ENCODE measurements at places on chromosomes 5 and 9. TPM values are rescaled to one million over a fixed set of nuclear protein-coding genes. Genes with fewer than 3 reads are reported as not detected.

GRCh38 chr9:12956261-12956660 is 181.4 kb downstream of the LURAP1L start:
- H3K36me3 ChIP-seq, result no peaks in the 10 kb centered on the region
- H3K27ac ChIP-seq, result no peak overlapping the region
- no peak for DNase-seq
- H3K4me1 ChIP-seq, result no peaks in the 10 kb centered on the region

GRCh38 chr9:101119206-101119819 is 90.8 kb downstream of the PLPPR1 start:
- peak; percentile 11 for DNase-seq
- no peak overlapping the region for H3K4me3 ChIP-seq
- H3K27ac ChIP-seq, result no peak overlapping the region

GRCh38 chr9:84383178-84383577 is 42.6 kb upstream of the SLC28A3 start:
- H3K36me3 ChIP-seq, result no peaks in the 10 kb centered on the region
- no peak overlapping the region for H3K27ac ChIP-seq
- no peaks in the 10 kb centered on the region for H3K27me3 ChIP-seq

GRCh38 chr5:820245-820644 is 30.5 kb downstream of the ZDHHC11 start:
- H3K27ac ChIP-seq, result no peak overlapping the region
- H3K27me3 ChIP-seq, result no peaks in the 10 kb centered on the region
- no peak overlapping the region for H3K4me3 ChIP-seq
- H3K36me3 ChIP-seq, result no peaks in the 10 kb centered on the region
- DNase-seq, result no peak

RCL1 gene
- 16.8 TPM for total RNA-seq

GRCh38 chr5:10566543-10567068 is 2.7 kb downstream of the ANKRD33B start:
- H3K4me1 ChIP-seq, result peaks cover 22% of the 10 kb centered on the region
- no peak overlapping the region for H3K27ac ChIP-seq
- H3K36me3 ChIP-seq, result no peaks in the 10 kb centered on the region
- H3K4me3 ChIP-seq, result no peak overlapping the region

GRCh38 chr9:72509635-72510034 is 11.8 kb upstream of the TMC1 start:
- no peak overlapping the region for H3K4me3 ChIP-seq
- H3K4me1 ChIP-seq, result peaks cover 3% of the 10 kb centered on the region
- DNase-seq, result no peak
- no peaks in the 10 kb centered on the region for H3K27me3 ChIP-seq
- no peaks in the 10 kb centered on the region for H3K36me3 ChIP-seq

DNA sequence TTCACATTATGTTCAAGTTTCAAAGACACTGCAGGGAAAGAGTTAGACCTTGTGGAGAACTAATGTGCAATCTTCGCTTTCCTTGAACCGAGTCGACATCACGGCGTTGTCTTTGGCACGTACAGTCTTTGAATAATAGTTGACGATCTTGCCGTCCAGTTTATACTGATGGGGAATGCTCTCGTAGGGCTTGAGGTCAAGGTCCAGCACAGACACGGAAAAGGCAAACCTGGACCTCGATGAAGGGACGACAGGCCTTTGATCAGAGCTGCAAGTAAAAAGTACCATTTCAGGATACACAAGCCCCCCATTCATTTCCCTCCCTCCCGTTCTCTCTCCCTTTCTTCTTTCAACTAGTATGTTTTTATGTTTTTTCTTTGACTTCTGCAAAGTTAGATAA is 54.1 kb downstream of the IPPK start:
- H3K36me3 ChIP-seq, result no peaks in the 10 kb centered on the region
- no peaks in the 10 kb centered on the region for H3K27me3 ChIP-seq
- no peak overlapping the region for H3K27ac ChIP-seq
- no peak overlapping the region for H3K4me3 ChIP-seq

DNA sequence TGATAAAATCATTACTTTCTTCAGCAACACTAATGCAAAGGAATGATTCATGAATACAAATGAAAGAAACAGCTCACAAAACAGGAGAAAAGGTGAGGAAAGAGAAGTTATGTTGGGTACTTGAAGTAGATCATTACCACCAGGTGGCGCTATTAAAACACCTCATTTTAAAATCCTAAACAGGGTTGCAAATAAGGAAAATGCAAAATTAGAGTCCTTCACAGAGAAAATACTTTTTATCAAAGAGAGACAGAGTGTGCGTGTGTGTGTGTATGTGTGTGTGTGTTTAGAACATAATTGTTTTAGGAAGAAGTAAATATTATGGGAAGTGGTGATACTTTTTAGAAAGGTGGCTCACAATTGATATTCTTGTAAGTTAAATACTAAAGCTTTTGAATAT is 49.5 kb upstream of the CD180 start:
- no peaks in the 10 kb centered on the region for H3K27me3 ChIP-seq
- no peak overlapping the region for H3K4me3 ChIP-seq
- peaks cover 31% of the 10 kb centered on the region for H3K4me1 ChIP-seq
- no peak for DNase-seq
- peak overlapping the region; percentile 34 for H3K27ac ChIP-seq

DNA sequence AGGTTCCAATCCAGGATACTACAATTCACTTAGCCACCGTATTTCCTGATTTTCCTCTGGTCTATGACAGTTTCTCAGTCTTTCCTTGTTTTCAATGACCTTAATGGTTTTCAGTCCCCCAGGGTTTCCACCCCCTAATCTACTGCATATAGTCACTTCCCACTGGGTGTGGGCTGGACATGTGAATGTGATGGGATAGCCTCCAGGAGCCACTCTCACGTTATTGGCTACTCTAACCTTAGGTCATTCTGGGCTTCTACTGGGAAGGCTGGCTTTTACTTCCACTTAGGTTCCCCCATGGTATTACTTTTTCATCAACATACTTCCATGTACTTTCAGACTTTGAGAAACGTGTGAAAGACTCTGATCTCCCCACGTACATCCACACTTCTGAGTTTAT is 46.5 kb downstream of the ISOC1 start:
- H3K4me1 ChIP-seq, result no peaks in the 10 kb centered on the region
- H3K27ac ChIP-seq, result no peak overlapping the region
- no peak for DNase-seq
- H3K27me3 ChIP-seq, result no peaks in the 10 kb centered on the region
- no peak overlapping the region for H3K4me3 ChIP-seq

DNA sequence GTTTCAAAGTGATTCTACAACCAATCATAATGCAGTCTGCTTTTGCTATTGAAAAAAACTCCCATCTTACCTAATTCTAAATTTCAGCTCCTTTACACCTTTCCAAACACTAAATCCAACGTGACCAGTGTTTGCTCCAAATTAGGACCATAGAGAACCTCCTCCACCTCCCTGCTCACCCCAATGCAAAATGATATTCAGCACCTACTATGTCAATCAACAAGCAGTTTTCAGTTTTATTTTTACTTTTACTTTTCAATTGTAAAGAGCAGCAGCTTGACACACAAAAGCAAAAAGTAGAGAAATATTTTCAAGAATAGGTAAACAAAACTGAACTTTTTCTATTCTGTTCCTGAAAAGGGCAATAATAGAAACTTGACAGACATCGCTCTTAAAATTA is 3.4 kb downstream of the FAM13B start:
- no peak overlapping the region for H3K4me3 ChIP-seq
- no peaks in the 10 kb centered on the region for H3K36me3 ChIP-seq
- H3K27me3 ChIP-seq, result no peaks in the 10 kb centered on the region
- no peak for DNase-seq
- H3K4me1 ChIP-seq, result peaks cover 25% of the 10 kb centered on the region

DNA sequence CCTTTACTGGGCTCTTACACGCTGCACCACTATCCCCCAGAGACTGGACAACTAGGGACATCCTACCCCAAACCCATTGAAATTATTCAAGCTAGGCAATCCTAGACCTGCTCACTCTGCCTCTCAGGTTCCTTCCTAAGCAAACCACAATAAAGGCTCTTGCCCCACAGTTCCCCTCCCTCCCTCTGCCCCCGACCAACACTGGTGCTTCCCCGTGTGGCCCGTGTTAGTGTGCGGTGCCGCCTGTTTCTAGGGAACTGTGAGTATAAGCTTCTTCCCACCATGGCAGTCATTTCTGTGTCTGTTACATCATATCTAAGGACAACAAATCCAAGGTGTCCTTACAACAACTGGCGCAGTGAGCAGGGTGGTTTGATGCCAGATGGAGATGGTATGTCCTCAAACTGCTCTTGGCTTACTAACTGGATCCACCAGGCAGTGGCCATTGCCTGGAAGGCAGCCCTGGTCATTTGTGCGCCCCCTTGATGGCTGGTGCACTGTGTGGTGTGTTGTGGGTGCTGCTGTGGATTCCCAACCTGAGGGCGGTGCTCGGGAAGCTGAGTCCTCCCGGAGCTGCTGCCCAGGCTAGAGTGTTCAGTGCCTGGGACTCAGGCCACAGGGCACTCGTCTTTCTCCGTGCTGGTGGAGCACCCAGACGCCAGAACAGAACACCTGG is 8.4 kb upstream of the MXD3 start:
- H3K4me3 ChIP-seq, result no peak overlapping the region
- H3K27ac ChIP-seq, result no peak overlapping the region
- no peak for DNase-seq
- no peaks in the 10 kb centered on the region for H3K36me3 ChIP-seq

AGXT2 gene
- total RNA-seq, result not detected

GRCh38 chr5:119928974-119929373 is 299.6 kb downstream of the FAM170A start:
- H3K27me3 ChIP-seq, result no peaks in the 10 kb centered on the region
- H3K4me1 ChIP-seq, result no peaks in the 10 kb centered on the region
- DNase-seq, result no peak
- no peak overlapping the region for H3K27ac ChIP-seq
- H3K36me3 ChIP-seq, result no peaks in the 10 kb centered on the region
- H3K4me3 ChIP-seq, result no peak overlapping the region

GRCh38 chr9:27436234-27436633 is 87.9 kb upstream of the IFNK start:
- H3K27me3 ChIP-seq, result no peaks in the 10 kb centered on the region
- peak overlapping the region; percentile 99 for H3K27ac ChIP-seq
- no peak for DNase-seq
- H3K36me3 ChIP-seq, result no peaks in the 10 kb centered on the region

DNA sequence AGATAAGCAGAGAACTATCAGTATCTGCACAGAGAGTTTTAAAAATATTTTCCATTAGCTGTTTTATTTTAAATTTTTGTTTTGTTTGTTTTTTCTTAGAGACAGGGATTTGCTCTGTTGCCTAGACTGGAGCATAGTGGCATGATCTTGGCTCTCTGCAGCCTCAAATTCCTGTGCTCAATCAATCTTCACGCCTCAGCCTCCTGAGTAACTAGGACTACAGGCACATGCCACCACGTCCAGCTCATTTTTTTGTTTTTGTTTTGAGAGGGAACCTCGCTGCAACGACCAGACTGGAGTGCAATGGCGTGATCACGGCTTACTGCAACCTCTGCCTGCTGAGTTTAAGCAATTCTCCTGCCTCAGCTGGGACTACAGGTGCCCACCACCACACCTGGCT is 138.2 kb upstream of the LPAR1 start:
- no peak overlapping the region for H3K27ac ChIP-seq
- no peaks in the 10 kb centered on the region for H3K4me1 ChIP-seq
- H3K4me3 ChIP-seq, result no peak overlapping the region
- H3K36me3 ChIP-seq, result no peaks in the 10 kb centered on the region
- H3K27me3 ChIP-seq, result no peaks in the 10 kb centered on the region

- H3K27me3 ChIP-seq, result no peaks in the 10 kb centered on the region
- H3K36me3 ChIP-seq, result peaks cover 21% of the 10 kb centered on the region
- no peak within 1 kb of the TSS for H3K27ac ChIP-seq
- peak within 1 kb of the TSS; percentile 74 for H3K4me3 ChIP-seq
- H3K4me1 ChIP-seq, result peaks cover 17% of the 10 kb centered on the region
Observed at GRCh38 chr9:133356391-133357091, at the start of the genes SURF1 and SURF2. Gene SURF1 (minus strand): TSS chr9:133356487. CDS start chr9:133356453, 34 bp downstream. Gene SURF2 (plus strand): TSS chr9:133356550. CDS start chr9:133356593, 43 bp downstream.

GRCh38 chr5:15757103-15757502 is 257.1 kb downstream of the FBXL7 start:
- H3K4me3 ChIP-seq, result no peak overlapping the region
- no peaks in the 10 kb centered on the region for H3K27me3 ChIP-seq
- no peaks in the 10 kb centered on the region for H3K36me3 ChIP-seq
- DNase-seq, result no peak

- H3K27me3 ChIP-seq, result no peaks in the 10 kb centered on the region
- no peaks in the 10 kb centered on the region for H3K36me3 ChIP-seq
- H3K27ac ChIP-seq, result no peak overlapping the region
- H3K4me3 ChIP-seq, result no peak overlapping the region
- no peaks in the 10 kb centered on the region for H3K4me1 ChIP-seq
Observed at GRCh38 chr5:103333376-103333775, 74.8 kb downstream of the MACIR start.

- H3K4me3 ChIP-seq, result no peak overlapping the region
- H3K27ac ChIP-seq, result no peak overlapping the region
- DNase-seq, result no peak
- no peaks in the 10 kb centered on the region for H3K36me3 ChIP-seq
- H3K4me1 ChIP-seq, result peaks cover 31% of the 10 kb centered on the region
Observed at GRCh38 chr9:89410641-89411350, 87.1 kb downstream of the SEMA4D start.

- no peak for DNase-seq
- no peak overlapping the region for H3K27ac ChIP-seq
- H3K4me3 ChIP-seq, result no peak overlapping the region
- no peaks in the 10 kb centered on the region for H3K36me3 ChIP-seq
- peaks cover 8% of the 10 kb centered on the region for H3K4me1 ChIP-seq
Observed at GRCh38 chr9:70962761-70963440, 158.5 kb downstream of the TRPM3 start.

DNA sequence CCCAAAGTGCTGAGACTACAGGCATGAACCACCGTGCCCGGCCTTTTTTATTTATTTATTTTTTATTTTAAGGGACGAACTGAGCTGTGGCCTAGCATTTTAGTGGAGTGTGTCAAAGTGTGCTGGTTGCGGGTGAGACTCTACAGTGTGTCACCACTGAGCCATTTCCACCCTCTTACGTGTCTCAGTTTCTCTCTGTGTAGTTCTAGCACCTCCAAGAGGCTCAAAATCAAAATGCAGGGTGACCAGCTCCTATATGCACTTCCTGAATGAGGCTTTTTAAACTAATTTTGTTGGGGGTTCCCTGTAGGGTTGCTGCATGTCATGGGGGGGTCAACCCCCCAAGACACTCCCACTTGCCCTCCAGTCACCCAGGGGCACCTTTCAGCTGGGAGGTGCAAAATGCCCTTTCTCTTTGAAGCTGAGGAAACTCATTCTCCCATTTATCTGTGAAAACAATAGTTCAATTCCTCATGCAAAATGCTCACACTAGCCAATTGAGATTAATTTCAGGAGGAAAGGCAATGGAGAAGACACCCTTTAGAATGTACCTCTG is 69.3 kb downstream of the COL15A1 start:
- H3K27me3 ChIP-seq, result no peaks in the 10 kb centered on the region
- DNase-seq, result no peak
- H3K36me3 ChIP-seq, result peaks cover 4% of the 10 kb centered on the region
- H3K4me3 ChIP-seq, result no peak overlapping the region

GRCh38 chr5:181200816-181201215 is 4.2 kb downstream of the TRIM7 start:
- H3K27me3 ChIP-seq, result no peaks in the 10 kb centered on the region
- no peaks in the 10 kb centered on the region for H3K36me3 ChIP-seq
- no peak overlapping the region for H3K27ac ChIP-seq
- no peak for DNase-seq
- peaks cover 6% of the 10 kb centered on the region for H3K4me1 ChIP-seq
- no peak overlapping the region for H3K4me3 ChIP-seq

LCN15 gene
- total RNA-seq, result not detected

ALDOB gene
- total RNA-seq, result not detected

SMIM33 gene
- total RNA-seq, result not detected

PPIC gene
- 122 TPM for total RNA-seq

GARIN3 gene
- total RNA-seq, result not detected
